ENCODE measurements at places on chromosomes 3 and 15.

- peaks cover 8% of the 10 kb centered on the region for H3K36me3 ChIP-seq
- no peak for DNase-seq
- H3K4me3 ChIP-seq: peak overlapping the region; percentile 94
- peak overlapping the region; percentile 93 for H3K27ac ChIP-seq
- no peaks in the 10 kb centered on the region for H3K27me3 ChIP-seq
Measured at GRCh38 chr3:42652611-42653302, 740 bp upstream of the ZBTB47 start.

- H3K4me1 ChIP-seq: peaks cover 18% of the 10 kb centered on the region
- H3K4me3 ChIP-seq: no peak overlapping the region
- no peaks in the 10 kb centered on the region for H3K27me3 ChIP-seq
- H3K27ac ChIP-seq: peak overlapping the region; percentile 28
- H3K36me3 ChIP-seq: no peaks in the 10 kb centered on the region
Measured at GRCh38 chr3:101252945-101253344, 67.4 kb downstream of the IMPG2 start.

GRCh38 chr15:44319385-44319784 is 30.9 kb downstream of the GOLM2 start:
- no peak overlapping the region for H3K4me3 ChIP-seq
- no peaks in the 10 kb centered on the region for H3K27me3 ChIP-seq
- peaks cover 5% of the 10 kb centered on the region for H3K36me3 ChIP-seq
- peaks cover 5% of the 10 kb centered on the region for H3K4me1 ChIP-seq

- H3K4me3 ChIP-seq: no peak overlapping the region
- H3K4me1 ChIP-seq: peaks cover 7% of the 10 kb centered on the region
- H3K27me3 ChIP-seq: no peaks in the 10 kb centered on the region
- DNase-seq: no peak
- H3K36me3 ChIP-seq: peaks cover 1% of the 10 kb centered on the region
Measured at GRCh38 chr3:37114251-37115145, 59.9 kb downstream of the LRRFIP2 start.

DNA sequence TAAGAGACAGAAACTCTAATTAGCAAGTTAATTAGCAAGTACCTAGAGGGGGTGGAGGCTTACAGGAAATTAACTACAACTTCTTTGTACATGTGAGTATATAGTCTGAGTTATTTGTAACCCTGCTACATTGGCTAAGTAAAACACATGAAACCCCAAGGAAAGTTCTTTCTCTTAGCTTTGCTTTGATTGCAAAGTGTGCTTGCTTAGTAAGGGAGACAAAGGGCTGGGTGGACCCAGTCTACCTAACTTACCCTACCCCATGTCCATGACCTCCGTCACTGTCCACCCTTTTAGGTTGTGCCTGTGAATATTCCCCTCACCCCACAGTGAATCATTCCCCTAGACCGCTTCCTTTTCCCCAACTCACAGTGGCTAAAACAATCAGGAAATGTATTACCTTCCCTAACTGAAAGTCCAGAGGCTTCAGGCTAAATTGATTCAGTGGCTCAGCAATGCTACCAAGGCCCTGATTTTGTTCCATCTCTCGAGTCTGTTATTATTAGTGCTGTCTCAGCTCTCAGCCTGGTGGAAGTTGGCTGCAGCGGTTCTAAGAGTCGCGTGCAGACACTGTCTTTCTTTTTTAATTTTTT is 31.1 kb upstream of the RYR3 start:
- H3K36me3 ChIP-seq: no peaks in the 10 kb centered on the region
- no peaks in the 10 kb centered on the region for H3K4me1 ChIP-seq

DNA sequence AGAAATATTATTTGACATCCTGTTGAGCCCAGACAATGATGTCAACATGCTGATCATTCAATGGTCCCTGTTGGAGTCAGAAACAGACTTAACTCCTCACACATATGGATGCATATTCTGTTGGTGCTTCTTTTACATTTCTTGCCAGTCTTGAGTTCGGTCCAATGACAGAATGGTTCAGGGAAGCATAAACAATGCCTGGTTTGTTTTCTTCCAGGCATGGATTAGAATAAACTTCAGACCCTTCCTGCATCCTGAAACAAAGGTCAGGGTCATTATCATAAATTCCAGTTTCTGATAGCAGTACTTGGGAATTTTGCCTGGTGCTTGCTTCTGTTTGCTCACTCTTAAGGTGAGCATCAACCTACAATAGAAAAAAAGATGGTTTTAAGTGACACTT is 33.3 kb downstream of the BTLA start:
- H3K4me3 ChIP-seq: no peak overlapping the region
- H3K27me3 ChIP-seq: no peaks in the 10 kb centered on the region
- no peak for DNase-seq
- H3K36me3 ChIP-seq: no peaks in the 10 kb centered on the region
- H3K4me1 ChIP-seq: no peaks in the 10 kb centered on the region
- no peak overlapping the region for H3K27ac ChIP-seq

- no peak for DNase-seq
- peaks cover 4% of the 10 kb centered on the region for H3K36me3 ChIP-seq
- no peaks in the 10 kb centered on the region for H3K27me3 ChIP-seq
- peaks cover 13% of the 10 kb centered on the region for H3K4me1 ChIP-seq
Measured at GRCh38 chr3:159657176-159657575, 331.5 kb upstream of the IL12A start.

- peaks cover 2% of the 10 kb centered on the region for H3K27me3 ChIP-seq
- no peak overlapping the region for H3K4me3 ChIP-seq
- no peak for DNase-seq
- H3K4me1 ChIP-seq: peaks cover 10% of the 10 kb centered on the region
Measured at GRCh38 chr3:60992395-60992794, 258.9 kb downstream of the FHIT start.

DNA sequence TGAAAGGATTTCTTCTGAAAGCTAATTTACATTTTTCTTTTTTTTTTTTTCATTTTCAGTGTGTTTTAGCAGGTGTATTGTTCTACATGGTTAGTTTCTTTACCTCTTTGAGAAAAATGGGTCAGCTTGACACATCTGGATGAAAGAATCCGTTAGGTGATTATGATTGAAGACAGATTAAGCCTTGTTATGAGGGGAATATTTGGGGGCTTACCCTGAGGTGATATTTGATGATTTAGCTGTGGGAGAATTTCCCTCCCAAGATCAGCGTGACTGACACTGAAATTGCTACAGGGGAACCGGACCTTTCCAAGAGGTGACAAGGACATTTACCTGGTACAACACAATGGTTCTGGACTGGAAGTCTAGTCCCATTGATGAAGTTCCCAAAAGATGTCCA is 147.5 kb downstream of the NFKBIZ start:
- H3K27me3 ChIP-seq: no peaks in the 10 kb centered on the region
- H3K36me3 ChIP-seq: no peaks in the 10 kb centered on the region
- H3K4me1 ChIP-seq: peaks cover 45% of the 10 kb centered on the region
- H3K4me3 ChIP-seq: no peak overlapping the region
- DNase-seq: no peak

DNA sequence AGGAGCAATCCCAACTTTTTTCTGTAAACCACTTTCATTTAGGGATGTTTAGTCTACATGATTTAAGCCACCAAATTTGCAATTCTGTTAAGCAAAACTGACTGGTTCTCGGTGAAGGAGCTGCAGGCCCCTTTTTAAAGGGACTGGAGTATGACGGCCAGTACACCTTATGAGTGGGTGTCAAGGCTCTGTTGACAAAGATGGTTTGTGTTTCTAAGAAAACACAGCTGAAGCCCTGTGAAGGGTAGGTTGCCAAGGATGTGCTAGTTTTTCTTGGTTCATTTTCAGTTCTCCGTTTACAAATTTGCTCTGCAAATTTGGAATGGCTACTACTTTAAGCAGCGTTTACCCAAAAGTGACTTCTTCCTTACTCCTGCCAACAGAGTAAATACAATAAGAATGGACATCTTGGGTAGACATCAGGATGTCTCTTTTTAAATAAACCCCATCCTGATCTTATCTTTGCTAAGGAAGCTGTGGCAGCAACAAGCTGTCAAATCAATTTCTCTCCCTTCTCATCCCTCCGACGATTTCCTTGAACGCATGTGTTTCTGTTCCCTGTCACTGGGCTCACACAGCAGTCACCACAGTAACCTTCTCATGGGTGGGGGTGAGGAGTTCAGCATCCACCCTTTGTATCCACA is 58.2 kb upstream of the CMTM8 start:
- peaks cover 6% of the 10 kb centered on the region for H3K4me1 ChIP-seq
- no peaks in the 10 kb centered on the region for H3K27me3 ChIP-seq
- H3K4me3 ChIP-seq: no peak overlapping the region
- no peaks in the 10 kb centered on the region for H3K36me3 ChIP-seq
- no peak for DNase-seq

DNA sequence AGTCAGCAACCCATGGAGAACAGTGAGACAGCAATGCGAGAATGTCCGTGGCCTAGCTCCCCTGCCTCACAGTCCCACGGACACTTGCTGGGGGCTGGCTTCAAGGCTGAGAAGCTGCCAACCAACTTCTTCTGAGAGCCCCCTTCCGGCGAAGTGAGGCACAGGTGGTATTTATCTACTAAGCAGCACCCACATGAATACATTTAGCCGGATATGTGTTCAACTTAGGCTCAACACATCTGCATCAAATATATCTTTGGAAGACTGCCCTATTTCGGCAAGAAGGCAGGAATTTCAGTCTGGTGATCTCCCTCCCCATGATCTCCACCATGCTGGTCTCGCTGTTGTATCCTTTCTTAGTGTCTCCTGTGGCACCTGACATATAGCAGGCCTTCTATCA is 340.9 kb upstream of the NR2E3 start:
- no peak overlapping the region for H3K27ac ChIP-seq
- no peaks in the 10 kb centered on the region for H3K27me3 ChIP-seq
- peaks cover 33% of the 10 kb centered on the region for H3K4me1 ChIP-seq
- H3K36me3 ChIP-seq: peaks cover 9% of the 10 kb centered on the region
- no peak for DNase-seq

- no peak overlapping the region for H3K4me3 ChIP-seq
- no peak overlapping the region for H3K27ac ChIP-seq
- peaks cover 7% of the 10 kb centered on the region for H3K27me3 ChIP-seq
- no peaks in the 10 kb centered on the region for H3K36me3 ChIP-seq
Measured at GRCh38 chr15:91456251-91456718, 356.2 kb downstream of the SV2B start.

- no peak for DNase-seq
- no peak overlapping the region for H3K27ac ChIP-seq
- H3K4me3 ChIP-seq: no peak overlapping the region
- H3K4me1 ChIP-seq: peaks cover 33% of the 10 kb centered on the region
Measured at GRCh38 chr3:13571831-13572750, 23.2 kb downstream of the FBLN2 start.

- H3K36me3 ChIP-seq: peaks cover 6% of the 10 kb centered on the region
- H3K27ac ChIP-seq: no peak overlapping the region
- no peak for DNase-seq
- no peaks in the 10 kb centered on the region for H3K4me1 ChIP-seq
Measured at GRCh38 chr3:36677331-36678007, 86.9 kb downstream of the DCLK3 start.
